Activated CD8-positive, alpha-beta T cell treated with anti-CD3 and anti-CD28 coated beads, Interleukin-2, amount 10 ng/mL, durations not matched to agents 7 days and 5 days (primary cell): ENCODE measurements at places on chromosomes 16 and 17.
A peak's percentile ranks its signal among the peaks of the same experiment; 100 is the strongest.

- no peak overlapping the region for H3K4me3 ChIP-seq
- H3K36me3 ChIP-seq, result no peaks in the 10 kb centered on the region
- no peak overlapping the region for H3K27ac ChIP-seq
- H3K4me1 ChIP-seq, result no peaks in the 10 kb centered on the region
- H3K27me3 ChIP-seq, result peaks cover 5% of the 10 kb centered on the region
- DNase-seq, result peak; percentile 60
Observed at GRCh38 chr16:89192956-89193575, 7.3 kb downstream of the SLC22A31 start.

- no peaks in the 10 kb centered on the region for H3K27me3 ChIP-seq
- no peak overlapping the region for H3K4me3 ChIP-seq
- peaks cover 13% of the 10 kb centered on the region for H3K36me3 ChIP-seq
- H3K4me1 ChIP-seq, result peaks cover 25% of the 10 kb centered on the region
- no peak overlapping the region for H3K27ac ChIP-seq
Observed at GRCh38 chr17:44496815-44497214, 6.4 kb downstream of the GPATCH8 start.

DNA sequence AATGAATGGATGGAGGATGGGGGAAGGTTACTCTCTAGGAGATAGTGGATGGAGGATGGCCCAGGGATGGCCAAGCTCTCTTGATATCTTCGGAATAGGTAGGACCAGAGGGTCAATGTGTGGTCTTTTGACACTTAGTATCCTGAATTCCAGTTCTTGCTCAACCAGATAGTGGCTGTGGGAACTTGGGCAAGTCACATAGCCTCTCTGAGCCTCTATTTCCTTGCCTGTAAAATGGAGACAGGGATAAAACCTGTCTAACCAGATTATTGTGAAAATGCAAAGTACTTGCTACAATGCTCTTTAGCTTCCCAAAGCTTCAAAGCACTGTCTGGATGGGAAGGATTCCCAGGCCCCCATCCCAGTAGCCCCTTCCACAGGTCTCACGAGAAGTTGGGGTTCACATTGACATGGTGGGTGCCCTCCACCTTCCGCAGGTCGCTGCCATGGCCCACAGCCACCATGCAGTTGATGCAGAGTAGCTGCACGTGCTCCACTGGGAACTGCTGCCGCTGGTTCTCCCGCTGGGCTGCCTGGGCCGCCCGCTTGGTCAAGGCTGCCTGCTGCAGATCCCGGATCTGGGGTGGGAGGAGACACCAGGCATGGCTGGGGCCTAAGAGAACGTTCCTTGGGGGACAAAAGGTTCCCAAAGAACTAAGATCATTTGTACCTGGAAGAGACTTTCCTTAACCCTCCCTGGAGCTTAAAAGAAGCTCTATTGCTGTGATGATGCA is 5.1 kb upstream of the ZNF385C start:
- DNase-seq, result no peak
- H3K36me3 ChIP-seq, result peaks cover 35% of the 10 kb centered on the region
- H3K27ac ChIP-seq, result no peak overlapping the region
- peaks cover 17% of the 10 kb centered on the region for H3K4me1 ChIP-seq

GRCh38 chr17:16934133-16934795 is 37.7 kb downstream of the TNFRSF13B start:
- H3K27me3 ChIP-seq, result peaks cover 5% of the 10 kb centered on the region
- no peak overlapping the region for H3K27ac ChIP-seq
- H3K36me3 ChIP-seq, result no peaks in the 10 kb centered on the region
- no peak for DNase-seq
- H3K4me1 ChIP-seq, result no peaks in the 10 kb centered on the region

- no peak overlapping the region for H3K4me3 ChIP-seq
- H3K36me3 ChIP-seq, result peaks cover 12% of the 10 kb centered on the region
- H3K4me1 ChIP-seq, result no peaks in the 10 kb centered on the region
- no peaks in the 10 kb centered on the region for H3K27me3 ChIP-seq
- no peak overlapping the region for H3K27ac ChIP-seq
Observed at GRCh38 chr16:27514806-27515205, 34.9 kb downstream of the GTF3C1 start.

- H3K4me3 ChIP-seq, result no peak overlapping the region
- no peaks in the 10 kb centered on the region for H3K36me3 ChIP-seq
- H3K4me1 ChIP-seq, result no peaks in the 10 kb centered on the region
Observed at GRCh38 chr17:67281053-67281452, 36.1 kb upstream of the HELZ start.

DNA sequence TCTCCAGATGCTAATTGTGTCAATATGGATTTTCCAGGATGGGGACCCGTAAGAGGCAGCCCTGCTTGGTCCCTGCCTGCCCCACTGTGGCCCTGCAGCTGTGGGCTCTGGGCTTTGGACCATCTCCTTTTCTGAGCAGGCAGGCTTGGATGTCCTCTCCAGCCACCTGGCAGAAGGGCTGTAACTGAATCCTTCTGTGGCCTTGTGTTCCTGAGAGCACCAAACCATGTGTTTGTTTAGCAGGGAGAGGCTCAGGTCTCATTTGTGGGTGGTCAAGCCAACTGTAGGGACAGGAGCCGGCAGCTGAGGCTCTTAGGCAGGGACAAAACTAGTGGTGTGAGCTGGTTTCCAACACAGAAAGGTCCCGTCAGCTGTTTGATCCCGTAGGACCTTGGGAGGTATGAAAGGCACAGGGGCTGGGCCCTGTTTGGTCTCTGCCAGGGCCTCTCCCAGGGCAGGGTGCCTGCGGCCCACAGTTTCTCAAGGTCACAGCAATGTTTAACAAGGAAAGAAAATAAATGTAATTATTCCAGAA is 18.5 kb downstream of the SEC14L5 start:
- H3K4me3 ChIP-seq, result no peak overlapping the region
- peaks cover 17% of the 10 kb centered on the region for H3K4me1 ChIP-seq
- no peak for DNase-seq
- no peaks in the 10 kb centered on the region for H3K36me3 ChIP-seq
- H3K27me3 ChIP-seq, result peaks cover 8% of the 10 kb centered on the region

DNA sequence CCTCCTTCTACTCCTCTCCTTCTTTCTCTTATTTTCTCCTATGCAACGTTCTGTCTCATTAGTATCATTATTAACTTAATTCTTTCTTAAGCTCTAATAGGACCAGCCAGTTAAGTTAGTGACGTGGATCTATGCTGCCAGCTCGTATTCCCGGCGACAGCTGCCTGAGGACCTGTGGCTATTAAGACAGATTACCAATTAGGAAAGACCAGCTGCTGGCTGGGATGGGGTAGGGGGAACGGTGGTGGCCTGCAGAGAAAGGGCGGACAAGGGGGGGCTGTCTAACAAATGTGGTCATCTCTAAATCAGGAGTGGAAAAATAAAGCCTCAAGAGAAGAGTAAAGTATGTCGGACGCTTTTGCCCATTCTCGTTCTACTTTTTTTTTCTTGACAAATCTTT is 770 bp upstream of the MYH3 start:
- H3K36me3 ChIP-seq, result no peaks in the 10 kb centered on the region
- no peak overlapping the region for H3K27ac ChIP-seq
- no peak overlapping the region for H3K4me3 ChIP-seq
- H3K27me3 ChIP-seq, result no peaks in the 10 kb centered on the region
- DNase-seq, result no peak

DNA sequence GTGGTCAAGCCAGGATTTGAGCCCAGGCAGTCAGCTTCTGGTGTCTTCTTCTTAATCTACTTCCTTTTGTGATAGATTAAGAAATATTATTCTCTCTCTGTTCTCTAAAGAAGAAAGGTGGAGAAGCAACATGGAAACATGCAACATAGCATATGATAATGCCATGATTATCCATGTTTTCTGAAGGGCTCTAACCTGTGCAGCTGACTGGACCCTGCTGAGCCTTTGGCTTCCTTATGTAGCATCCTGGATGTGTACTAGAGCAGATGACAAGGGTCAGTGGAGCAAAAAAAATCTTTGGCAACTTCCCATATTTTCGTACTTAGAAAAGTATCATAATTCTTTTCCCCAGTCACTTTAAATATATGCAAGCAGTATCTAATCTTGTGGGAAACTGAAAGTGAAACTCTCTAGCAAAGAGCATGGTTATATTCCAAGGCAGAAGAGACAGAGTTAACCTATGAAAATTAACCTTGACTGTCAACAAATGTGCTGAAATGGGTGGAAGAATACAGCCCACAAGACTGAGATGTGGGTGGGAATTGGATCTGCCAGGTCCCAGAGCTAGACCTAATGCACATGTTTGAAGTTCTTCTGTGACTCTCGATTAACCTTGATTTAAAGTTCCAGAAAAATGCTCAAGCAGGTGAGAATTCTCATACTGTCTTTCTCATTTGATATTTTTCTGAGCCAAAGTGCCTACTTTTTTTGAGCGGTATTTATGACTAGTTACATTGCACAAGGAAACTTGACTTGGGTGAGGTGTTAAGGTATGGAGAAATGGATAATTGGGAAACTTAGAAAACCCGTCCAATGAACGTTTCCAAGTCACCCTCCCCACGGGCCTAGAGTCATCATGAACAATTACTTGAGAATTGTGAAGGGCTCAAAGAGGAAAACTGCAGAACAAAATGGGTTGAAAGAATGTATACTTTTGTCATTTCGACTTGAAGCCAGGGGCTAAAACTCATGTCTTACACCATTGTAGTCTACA is 248.6 kb downstream of the FTO start:
- H3K4me3 ChIP-seq, result peak overlapping the region; percentile 48
- H3K27me3 ChIP-seq, result no peaks in the 10 kb centered on the region
- peak overlapping the region; percentile 76 for H3K27ac ChIP-seq
- peaks cover 30% of the 10 kb centered on the region for H3K4me1 ChIP-seq

DNA sequence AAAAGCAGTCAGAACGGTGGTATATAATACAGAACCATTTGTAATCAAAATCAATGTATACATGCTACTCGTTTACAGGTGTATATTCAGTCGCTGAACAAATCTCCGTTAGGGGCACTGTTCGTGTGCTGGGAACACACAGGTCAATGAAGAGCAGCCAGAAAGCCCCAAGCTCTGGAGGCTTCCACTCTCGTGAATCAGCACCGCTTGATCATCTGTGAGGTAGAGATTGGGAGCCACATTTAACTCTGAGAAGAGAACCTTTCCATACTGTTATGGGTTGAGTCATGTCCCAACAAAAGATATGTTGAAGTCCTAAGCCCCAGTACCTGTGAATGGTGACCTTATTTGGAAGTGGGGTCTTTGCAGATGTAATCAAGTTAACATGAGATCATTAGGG is 5.4 kb upstream of the CYTH1 start:
- peaks cover 23% of the 10 kb centered on the region for H3K36me3 ChIP-seq
- H3K4me3 ChIP-seq, result no peak overlapping the region

- no peak for DNase-seq
- no peaks in the 10 kb centered on the region for H3K4me1 ChIP-seq
- peaks cover 4% of the 10 kb centered on the region for H3K27me3 ChIP-seq
- H3K36me3 ChIP-seq, result no peaks in the 10 kb centered on the region
- H3K27ac ChIP-seq, result no peak overlapping the region
Observed at GRCh38 chr16:89084411-89084810, 9.2 kb upstream of the ACSF3 start.

- peak overlapping the region; percentile 11 for H3K27ac ChIP-seq
- H3K4me1 ChIP-seq, result peaks cover 21% of the 10 kb centered on the region
- H3K4me3 ChIP-seq, result no peak overlapping the region
Observed at GRCh38 chr17:80948976-80949450, 42.6 kb upstream of the CHMP6 start.

DNA sequence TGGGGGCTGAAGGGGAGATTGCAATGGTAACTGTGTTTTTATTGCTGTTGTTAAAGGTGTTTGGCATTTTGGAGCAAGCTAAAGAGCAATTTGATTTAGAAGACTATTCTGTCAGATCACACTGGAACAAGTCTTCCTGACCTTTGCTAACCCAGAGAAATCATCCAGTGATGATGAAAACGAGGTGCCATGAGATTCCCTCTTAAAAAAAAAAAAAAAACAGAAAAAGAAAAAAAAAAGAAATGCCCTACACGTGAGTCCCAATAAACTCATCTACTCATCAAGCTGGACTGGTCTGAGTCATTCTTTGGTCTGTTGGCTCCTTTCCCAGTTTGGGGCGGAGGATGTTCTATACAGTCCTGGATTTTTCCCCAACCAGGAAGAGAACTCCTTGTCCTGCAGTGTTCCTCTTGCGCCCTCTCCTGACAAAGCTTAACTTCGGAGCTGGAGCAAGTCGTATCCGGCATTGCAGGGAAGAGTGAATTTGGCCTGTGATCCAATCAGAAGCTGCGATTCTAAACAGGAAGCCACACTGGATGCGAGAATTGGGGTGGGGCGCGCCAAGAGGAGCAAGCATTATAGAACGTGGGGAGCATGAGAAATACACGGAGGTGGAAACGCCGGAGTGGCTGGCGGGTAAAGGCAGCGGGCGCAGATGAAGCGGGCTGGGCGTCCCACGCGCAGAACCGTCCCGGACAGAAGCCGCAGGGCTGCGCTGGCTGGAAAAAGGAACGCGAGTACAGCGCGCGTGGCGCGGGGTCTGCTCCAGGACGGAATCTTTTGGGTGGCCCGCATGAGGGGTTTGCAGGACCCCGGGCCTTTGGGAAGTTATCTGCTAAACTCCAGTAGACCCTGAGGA is 22.4 kb upstream of the CRYM start:
- no peaks in the 10 kb centered on the region for H3K36me3 ChIP-seq
- DNase-seq, result peak; percentile 65
- H3K27ac ChIP-seq, result peak overlapping the region; percentile 54
- H3K4me1 ChIP-seq, result peaks cover 22% of the 10 kb centered on the region
- peaks cover 39% of the 10 kb centered on the region for H3K27me3 ChIP-seq

DNA sequence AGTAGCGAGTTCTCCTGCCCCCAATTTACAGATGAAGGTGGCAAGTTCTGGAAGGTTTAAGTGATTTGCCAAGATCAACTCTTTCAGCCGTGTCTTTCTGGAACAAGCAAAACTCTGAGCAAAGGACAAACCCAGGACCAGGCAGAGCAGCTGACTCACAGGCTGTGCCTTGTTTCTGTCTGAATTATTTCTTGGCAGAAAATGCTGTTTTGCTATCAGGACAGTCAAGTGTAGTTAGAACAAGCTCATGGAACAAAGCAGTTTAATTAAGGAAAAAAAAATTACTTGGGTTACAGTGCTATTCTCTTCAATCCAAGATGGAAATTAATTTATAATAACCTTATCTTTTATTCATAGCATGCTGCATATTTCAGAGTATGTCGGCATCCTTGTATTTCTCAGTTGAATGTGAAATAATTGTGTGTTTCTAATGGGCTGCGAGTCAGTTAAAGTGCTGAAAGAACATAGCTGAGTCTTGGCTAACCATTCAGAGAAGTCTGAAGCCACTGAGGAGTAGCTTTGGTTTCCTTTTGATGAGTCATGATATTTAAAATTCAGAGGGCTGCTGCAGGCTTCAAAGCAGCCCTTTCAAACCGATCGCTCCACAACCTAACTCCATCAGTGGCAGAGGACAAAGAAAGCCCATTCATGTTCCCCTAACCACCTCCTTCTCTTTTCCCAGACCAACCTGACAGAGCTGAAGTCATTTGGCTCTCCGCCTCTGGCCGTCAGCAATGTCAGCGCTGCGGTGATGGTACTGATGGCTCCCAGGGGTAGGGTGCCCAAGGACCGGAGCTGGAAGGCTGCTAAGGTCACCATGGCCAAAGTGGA is 143.7 kb downstream of the ZNF18 start:
- H3K4me1 ChIP-seq, result no peaks in the 10 kb centered on the region
- no peak for DNase-seq
- no peak overlapping the region for H3K27ac ChIP-seq
- no peaks in the 10 kb centered on the region for H3K27me3 ChIP-seq
- no peak overlapping the region for H3K4me3 ChIP-seq
